Activated CD4-positive, alpha-beta T cell treated with anti-CD3 and anti-CD28 coated beads, Interleukin-2, amount 50 U/mL, for 48 hours (primary cell): ENCODE measurements at places on chromosomes 5 and 9.

- DNase-seq, result no peak
Measured at GRCh38 chr9:78031444-78031892, at the start of gene GNAQ. TSS of gene GNAQ (minus strand) at chr9:78031811. CDS start at chr9:78031235, 576 bp downstream.

DNA sequence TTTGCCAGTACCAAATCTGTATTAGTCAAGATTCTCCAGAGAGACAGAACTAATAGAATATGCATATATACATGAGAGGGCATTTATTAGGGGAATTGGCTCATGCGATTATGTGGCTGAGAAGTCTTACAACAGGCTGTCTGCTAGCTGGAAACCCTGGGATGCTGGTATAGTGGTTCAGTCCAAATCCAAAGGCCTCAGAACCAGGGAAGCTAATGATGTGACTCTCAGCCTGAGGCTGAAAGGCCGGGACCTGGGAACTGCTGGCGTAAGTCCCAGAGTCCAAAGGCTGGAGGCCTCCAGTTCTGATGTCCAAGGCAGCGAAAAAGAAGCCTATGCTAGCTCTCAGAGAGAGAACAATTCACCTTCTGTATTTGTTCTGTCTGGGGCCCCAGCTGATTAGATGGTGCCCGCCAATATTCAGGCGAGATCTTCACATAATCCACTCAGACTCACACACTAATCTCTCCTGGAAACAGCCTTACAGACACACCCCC is 84.1 kb downstream of the KIAA1958 start:
- DNase-seq, result no peak

DNA sequence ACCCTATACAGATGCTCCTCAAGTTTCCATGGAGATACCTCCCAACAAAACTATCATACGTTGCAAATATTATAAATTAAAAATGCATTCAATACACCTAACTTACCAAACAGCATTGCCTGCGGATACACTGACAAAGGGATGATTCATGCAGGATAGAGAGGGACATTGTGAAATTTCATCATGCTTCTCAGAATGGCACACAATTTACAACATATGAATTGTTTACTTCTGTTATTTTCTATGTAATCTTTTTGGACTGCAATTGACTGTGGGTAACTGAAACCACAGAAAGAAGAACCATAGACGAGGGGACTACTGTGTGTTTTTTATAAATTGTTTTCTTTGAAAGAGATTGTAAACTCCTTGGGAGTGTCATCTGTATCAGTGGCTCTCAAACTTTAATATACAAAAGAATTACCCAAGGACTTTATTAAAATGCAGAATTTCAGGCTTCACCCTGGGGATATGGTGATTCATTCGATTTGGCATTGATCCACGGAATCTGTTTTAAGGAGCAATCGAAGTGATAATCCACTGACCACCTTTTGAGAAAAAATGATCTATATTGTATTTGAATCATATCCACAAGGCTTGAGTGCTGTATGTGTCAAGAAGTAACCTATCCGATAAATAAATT is 146.4 kb downstream of the SGCD start:
- DNase-seq, result no peak

DNA sequence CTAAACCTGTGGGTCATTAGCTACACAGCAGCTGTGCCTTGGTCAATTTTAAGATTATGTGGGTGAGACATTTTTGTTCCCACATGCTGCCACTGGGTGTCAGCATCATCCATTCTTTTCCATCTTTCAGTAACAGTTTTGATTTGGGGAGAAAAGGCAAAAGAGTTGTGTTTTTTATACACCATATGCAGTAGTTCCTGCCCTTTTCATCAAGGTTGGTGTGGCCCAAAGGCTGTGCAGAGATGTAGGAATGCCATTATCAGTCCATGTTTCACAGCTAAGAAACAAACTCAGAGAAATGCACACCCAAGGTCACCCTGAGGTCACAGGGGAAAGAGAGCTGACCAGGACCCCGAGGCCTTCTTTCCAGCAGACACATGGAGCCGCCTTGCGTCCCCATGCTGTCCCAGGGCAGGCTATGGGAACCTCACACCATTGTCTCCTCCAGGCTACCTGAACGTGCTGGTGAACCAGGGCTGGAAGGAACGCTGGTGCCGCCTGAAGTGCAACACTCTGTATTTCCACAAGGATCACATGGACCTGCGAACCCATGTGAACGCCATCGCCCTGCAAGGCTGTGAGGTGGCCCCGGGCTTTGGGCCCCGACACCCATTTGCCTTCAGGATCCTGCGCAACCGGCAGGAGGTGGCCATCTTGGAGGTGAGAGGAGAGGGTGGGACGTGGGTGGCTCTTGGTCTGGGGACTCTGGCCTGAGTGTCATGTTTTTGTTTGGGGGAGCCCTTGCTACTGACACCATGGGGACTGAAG is 27.8 kb upstream of the GRPEL2 start:
- peak; percentile 15 for DNase-seq

DNA sequence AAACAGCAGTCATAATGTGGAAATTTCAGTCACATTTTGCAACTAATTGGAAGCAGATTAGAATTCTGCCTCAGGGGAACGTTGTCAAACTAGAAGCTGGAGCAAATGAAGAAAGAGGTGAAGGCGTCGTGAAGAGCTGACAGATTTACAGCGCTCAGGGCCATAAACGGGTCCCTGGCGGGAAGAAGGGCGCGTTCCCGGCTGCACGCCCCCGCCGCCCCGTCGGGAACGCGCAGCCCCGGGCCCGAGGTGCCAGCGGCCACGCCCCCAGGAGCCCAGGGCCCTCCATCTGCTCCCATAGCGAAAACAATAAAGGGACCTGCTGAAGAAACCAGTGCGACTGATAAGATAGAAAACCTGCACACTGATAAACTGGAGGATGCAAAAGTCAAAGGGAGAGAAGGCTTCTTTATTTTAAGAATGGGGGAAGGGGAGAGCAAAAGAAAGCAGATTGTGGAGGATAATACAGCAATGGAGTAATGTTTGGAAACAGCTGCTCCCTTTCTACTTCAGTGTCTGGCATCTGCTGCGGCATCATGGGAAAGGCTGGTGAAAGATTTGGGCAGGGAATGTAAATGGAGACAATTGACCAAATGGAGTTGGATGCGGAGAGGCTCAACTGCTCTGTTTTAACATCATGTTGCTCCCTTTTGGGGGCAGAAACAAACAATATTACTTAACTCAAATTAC is 11.1 kb downstream of the ZNF608 start:
- no peak for DNase-seq

GRCh38 chr5:81297531-81297930 is 3.9 kb upstream of the ZCCHC9 start:
- DNase-seq, result no peak

DNA sequence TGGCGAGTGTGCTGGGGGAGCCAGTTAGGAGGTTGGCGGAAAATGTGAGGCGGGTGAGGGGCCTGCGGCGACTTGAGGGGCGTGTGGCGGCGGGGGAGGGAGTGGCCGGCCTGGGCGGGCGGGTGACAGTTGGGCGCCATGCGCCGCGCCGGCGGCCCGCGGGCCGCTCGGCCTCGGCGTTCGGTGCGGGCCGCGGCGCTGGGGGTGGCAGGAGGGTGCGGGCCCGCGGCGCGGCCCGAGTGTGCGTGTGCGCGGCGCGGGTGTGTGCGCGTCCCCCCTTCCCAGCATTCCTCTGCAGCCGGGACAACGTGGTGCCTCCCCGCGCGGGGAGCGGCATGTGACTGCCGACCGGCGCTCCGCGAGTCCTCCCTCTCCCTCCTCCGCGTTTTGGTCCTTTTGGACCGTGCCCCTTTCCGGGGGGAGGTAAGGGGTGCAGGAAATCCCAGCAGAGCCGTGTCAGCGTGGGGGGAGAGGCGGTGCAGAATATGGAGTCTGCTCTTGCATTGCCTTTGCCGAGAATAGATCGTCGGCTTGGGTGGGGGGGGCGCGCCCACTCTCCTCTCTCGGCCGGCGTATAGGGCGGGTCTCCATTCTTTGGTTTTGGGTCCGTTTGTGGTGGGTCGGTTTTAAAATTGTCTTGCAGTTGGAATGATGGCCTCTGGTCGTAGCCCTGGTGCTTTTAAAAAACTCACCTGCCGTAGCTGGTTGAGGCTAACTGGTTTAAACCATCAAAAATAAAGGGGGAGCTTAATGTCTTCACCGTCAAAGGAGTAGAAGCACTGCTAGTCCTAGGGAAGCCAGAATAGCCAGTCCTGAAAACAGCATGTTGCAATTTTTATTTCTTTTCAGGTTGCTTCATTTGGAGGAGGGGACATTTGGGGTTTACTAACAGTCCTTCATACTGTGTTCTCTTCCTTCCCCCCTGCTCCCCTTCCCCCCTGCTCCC is 2.0 kb downstream of the LARP1 start:
- peak; percentile 61 for DNase-seq

DNA sequence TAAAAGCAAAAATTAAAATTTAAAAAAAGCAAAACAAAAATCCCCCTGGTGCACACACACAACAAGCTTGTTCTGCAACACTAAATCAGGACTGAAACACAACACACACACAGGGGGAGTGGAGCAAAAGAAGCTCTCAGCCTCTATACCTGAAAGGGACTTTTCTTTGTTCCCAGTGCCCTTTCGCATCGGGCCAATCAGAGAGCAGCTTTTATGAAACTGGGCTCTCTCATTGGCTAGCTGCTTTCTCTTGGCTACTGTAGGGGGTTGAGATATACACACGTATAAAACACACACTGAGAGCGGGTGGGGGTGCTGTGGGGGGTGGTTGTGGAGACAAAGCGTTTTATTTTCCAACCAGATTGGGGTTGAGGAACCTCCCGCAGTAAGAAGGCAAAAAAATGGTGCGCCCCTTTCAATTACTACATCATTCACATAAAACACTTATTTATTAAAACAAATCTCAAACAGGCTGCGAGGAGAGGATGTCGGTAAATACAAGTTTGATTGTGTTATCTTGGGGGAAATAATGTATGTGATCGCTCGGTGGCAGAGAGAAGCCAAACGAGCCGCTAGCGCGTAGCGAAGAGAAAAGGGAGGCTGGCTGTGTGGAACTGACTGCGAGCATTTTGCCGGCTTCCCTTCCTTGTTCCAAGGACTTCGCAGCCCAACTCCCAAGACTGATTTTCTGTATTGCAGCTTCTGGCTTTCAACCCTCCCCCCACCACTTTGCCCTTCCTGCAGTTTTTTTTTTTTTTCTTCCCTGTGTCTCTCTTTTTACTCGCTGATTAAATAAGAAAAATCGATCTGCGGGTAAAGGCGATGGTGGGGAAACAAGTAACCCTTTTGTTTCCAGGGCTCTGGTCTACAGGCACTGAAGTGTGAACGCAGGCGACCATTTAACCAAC is 2.5 kb upstream of the ZNF608 start:
- DNase-seq, result no peak

DNA sequence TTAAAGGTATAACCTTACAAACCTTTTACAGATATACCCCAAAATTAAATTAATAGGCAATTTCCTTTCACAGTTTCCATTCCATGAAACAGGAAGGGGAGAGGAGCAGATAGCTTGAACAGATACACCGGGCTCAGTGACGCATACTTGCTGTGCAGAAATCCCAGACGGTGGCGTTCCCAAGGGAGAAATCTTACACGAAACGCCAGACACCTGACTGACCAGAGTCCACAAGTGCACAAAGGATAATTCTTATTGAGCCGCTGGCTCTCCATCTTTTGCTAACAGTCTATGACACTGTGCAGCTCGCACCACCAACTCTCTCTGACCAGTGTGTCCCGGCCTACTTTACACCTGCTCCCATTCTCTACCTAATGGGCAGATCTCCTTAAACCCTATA is 37.4 kb downstream of the PTCH1 start:
- no peak for DNase-seq

DNA sequence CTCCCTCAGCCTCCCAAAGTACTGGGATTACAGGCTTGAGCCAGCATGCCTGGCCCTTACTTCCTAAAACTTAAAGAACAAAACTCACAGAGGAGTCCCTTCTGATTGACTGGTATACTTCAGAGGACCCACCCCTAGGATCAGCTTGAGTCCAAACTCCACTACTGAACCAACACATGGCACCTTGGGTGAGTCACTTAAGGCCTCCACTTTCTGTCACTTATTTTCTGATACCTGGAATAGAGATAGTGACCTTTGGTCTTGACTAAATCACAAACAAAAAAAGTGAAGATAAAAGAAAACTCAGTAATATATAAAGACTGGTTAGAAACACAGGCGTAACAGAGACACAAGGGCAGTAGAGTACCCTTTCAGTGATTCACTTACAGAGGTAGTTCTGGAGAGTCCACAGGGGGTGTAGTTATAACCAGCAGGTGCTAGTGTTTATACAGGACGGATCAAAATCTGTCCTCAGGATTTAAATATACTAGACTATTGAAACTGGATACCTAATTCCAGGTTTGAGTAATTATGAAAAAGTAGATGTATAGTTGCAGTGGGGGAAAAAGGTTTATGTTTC is 274.3 kb upstream of the ANKRD55 start:
- no peak for DNase-seq

GRCh38 chr5:176665517-176665916 is 18.2 kb downstream of the TSPAN17 start:
- no peak for DNase-seq

DNA sequence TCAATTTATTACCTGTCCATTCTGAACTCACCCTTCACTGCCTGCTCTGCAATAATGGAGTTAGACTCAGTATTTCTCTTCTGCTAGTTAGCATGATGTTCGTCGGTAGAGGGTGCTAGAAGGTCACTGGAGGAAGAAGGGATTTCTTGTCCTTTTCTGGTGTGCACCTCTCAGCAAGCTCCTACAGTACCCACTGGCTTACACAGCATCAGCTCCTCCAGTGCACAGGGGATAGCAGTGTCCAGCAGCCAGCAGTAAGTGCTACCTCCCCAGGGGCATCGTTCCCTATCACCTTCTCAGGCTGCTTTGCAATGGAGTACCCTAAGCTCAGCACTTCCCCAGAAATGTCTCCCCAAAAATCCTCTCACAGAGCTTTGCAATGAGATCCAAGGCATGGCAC is 45.9 kb upstream of the APC start:
- no peak for DNase-seq

DNA sequence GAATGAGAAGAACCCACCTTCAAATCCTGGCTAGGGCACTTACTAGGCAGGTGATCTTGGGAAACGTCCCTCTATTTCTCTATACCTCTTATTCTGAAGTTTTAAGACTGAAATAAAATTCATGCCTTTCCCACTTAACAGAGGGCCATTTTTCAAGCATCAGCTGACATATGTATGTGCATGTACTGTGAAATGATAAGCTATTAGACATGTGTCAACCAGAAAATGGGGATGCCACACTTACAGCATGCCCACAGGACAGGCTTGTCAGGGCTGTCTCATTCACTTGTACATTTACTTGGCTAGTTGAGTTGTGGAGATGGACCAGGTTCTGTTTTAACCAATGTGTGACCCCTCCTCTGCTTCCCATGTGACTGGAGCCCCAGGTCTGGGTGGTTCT is 78.5 kb downstream of the C9orf152 start:
- no peak for DNase-seq

GRCh38 chr5:91175708-91176107 is 207.4 kb downstream of the ARRDC3 start:
- no peak for DNase-seq

- DNase-seq, result no peak
Measured at GRCh38 chr5:3594510-3595005, 1.1 kb upstream of the IRX1 start.
